ENCODE measurements at places on chromosomes 6 and 20. TPM values are rescaled to one million over a fixed set of nuclear protein-coding genes. Genes with fewer than 3 reads are reported as not detected.

- no peak for DNase-seq
Observed at GRCh38 chr6:106553440-106553839, 75.9 kb downstream of the RTN4IP1 start.

DNA sequence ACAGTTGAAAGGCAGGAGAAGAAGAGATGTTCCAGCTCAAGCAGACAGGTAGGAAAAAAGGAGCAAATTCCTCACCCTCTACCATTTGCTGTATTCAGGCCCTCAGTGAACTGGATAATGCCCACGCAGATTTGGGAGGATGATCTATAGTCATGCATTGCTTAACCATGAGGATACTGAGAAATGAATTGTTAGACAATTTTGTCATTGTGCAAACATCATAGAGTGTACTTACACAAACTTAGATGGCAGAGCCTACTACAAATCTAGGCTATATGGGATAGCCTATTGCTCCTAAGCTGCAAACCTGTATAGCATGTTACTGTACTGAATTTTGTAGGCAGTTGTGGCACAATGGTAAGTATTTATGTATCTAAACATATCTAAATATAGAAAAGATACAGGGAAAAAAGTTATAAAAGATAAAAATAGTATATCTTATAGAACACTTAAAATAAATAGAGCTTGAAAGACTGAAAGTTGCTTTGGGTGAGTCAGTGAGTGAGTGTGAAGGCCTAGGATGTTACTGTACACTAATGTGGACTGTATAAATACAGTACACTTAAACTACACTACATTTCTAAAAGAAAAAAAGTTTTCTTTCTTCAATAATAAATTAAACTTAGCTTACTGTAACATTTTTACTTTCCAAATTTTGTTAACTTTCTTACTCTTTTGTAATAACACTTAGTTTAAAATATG lies 672.3 kb downstream of the UTRN start:
- DNase-seq = no peak

GRCh38 chr6:120108061-120108795 lies 758.7 kb upstream of the MAN1A1 start:
- DNase-seq = no peak

The CALHM4 gene
- polyA plus RNA-seq = not detected

The EYS gene
- polyA plus RNA-seq = 0.59 TPM

DNA sequence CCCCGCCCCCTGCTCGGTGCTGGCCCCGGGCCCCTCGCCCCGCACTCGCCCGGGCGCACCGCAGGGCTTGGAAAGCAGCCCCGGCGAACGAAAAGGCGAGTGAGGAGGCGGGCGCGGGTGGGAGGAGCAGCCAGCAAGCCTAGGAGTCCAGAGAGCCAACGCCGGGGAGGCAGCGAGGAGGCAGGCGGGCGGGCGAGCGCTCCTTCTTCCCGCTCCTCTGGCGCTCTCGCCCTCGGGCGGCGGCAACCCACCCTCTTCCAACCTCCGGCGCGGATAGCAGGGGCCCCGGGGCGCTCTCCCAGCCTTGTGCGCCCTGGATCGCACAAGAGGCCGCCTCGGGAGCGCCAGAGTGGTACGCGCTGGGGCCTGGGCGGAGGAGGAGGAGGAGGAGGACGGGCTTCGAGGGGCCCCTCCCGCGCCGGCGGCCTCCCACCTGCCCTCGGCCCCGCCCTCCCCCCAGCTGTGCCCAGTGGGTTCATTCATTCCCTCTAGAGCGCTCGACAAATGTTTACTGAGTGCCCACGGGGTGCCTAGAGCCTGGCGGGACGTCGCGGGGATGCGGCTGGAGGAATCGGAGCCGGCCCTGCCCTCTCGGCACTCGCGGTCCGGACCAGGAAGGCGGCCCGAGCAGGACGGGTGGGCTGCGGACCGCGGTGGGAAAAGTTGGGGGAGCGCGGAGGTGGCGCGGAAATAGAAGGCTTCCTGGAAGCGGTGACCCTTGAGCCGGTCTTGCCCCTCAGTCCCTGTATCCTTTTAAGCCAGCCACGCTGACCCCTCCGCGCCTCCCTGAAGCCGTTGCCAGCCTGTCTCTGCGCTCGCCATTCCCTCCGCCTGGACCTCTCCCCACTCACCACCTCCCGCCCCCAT lies at the start of gene BMP7:
BMP7 (minus strand) TSS at position 351 of the 867 bp plus-strand sequence. CDS start 519 bp downstream, outside the sequence.
- no peak for DNase-seq

- no peak for DNase-seq
Observed at GRCh38 chr6:157428427-157429202, 47.6 kb downstream of the ZDHHC14 start.

Data from hindlimb muscle (tissue), 1 donor.